ENCODE measurements at places on chromosomes 7 and 10.

GRCh38 chr10:78512205-78512550 lies 478.5 kb downstream of the RPS24 start:
- no peak for DNase-seq

DNA sequence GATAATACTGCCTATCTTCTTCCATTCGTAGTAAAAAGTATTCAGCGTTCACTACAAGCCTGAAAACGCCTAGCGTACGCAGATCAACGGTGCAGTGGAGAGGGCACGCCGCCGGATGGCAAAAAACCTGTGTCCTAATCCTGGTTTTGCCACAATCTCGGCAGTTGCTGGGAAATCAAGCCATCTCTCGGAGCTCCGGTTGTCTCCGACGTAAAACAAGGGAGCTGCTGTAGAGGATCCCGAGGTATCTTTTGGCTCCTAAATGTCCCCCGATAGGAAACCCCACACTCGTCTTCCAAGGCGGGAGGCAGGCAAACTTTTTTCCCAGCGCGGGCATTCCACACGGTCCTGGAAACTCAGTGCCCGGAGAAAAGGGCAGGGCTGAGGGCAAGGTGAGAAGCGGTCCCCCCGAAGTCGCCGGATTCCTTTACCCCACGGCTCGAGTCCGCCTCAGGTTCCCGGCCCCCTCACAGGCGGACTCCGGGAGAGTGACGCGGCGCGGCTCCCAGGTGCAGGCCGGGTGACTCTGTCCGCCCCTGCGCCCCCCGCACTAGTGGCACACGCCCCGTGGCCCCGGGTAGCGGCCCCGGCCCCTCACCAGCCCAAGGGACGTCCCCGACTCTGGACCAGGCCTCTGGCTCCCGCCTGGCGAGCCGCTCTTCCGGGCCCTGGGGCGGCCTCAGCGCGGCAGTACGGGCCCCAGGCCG lies 649 bp downstream of the IDE start:
- DNase-seq = peak; percentile 48

DNA sequence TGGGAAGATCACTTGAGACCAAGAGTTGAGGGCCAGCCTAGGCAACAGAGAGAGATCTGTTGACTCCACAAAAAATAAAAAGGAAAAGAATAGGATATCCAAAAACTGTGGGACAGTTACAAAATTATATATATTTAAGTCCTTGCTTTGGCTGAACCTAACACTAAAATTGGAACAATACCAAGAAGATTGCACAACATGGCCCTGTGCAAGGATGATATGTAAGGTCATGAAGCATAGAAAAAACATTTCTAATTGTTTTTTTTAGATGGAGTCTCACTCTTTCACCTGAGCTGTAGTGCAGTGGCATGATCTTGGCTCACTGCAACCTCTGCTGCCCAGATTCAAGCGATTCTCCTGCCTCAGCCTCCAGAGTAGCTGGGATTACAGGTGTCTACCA lies 139.0 kb downstream of the TPST1 start:
- DNase-seq = peak; percentile 84

DNA sequence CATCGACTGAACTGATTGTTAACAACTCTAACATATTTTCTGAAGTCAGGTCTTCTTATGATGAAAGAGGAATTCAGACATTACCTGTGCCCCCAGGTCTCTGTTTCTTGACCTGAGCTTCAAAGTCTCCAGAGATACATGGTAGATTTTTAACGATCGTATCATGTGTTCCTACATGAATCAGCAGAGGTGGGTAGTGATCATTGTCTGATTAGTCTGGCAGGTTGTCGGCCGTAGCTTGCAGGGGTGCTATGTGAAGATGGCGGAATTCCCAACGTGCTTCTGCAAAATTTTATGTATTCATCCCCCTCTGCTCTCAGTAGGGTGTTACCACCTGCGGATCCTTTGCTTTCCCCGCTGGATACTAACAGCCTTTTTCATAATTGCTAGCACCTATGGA lies 581.9 kb downstream of the GATA3 start:
- no peak for DNase-seq

GRCh38 chr7:44471436-44471835 lies 19.0 kb downstream of the NUDCD3 start:
- no peak for DNase-seq
